Pulmonary artery endothelial cell (primary cell): ENCODE measurements at places on chromosomes 2 and 18. TPM values are rescaled to one million over a fixed set of nuclear protein-coding genes. Genes with fewer than 3 reads are reported as not detected.

DNA sequence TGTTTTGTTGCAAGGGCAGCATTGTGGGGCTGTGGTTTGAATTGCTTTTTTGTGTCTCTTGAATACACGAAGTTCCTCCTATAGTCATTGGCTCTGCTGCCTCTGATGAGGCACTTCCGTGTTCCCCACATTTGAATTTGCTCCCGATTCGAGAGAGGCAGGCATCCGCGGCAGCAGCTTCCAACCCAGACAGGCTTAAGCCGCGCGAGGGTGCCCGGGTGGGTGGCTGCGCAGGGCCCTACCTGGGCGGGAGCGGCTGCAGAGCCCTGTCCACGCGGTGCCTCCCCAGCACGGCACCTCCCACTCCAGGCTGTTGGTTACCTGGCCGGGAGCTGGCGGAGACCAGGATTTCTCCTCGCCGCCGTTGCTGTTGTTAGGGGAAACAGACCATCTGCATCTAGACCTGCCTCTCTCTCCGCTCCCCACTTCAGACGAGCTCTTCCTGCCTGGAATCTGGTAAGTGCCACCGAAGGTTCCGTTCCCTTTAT is 151.3 kb downstream of the NEDD4L start:
- no peak for DNase-seq

- DNase-seq = no peak
These were observed 680.7 kb downstream of the NR4A2 start for GRCh38 chr2:155651851-155652250.

- DNase-seq = no peak
These were observed 30.8 kb upstream of the PRLH start for GRCh38 chr2:237535385-237536082.

Gene RNU2-63P
- 66.2 TPM in 1 of 2 replicates, not detected in the other for total RNA-seq

Gene FAM110C
- total RNA-seq = 0.26 TPM in 1 of 2 replicates, not detected in the other

GRCh38 chr2:197349699-197350098 is 39.1 kb upstream of the ANKRD44 start:
- no peak for DNase-seq
